CD4-positive, alpha-beta T cell treated with Interleukin-15 for 4 hours (primary cell): ENCODE measurements at places on chromosomes 4 and X.

DNA sequence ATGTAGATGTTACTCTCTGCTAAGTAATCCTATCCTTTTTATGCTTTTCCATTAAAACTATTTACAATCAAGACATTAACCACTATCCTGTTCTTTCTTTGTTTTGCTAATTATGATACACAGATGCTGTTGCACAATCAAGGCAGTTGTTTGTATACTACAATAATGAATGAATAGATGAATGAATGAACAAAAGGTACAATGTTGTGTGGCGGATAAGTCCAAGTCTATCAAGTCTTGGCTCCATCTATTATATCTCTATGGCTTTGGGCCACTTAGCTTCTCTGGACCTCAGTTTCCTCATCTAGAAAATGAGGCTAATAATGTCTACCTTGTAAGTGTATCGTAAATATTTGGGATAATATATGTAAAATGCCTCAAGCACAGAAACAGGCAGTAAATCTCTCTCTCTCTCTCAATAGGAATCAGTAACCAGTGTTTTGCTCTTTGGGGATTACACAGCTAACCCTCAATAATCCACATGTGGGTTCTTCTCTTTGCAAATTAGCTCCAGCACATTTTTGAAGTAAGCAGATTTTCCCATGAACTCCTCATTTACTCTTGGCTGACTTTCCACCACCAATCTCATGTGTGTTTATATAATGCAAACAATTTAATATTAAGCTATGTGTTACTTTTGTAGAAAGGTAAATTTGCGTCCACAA is 27.8 kb upstream of the TSPAN5 start:
- DNase-seq, result no peak

- DNase-seq, result no peak
Observed at GRCh38 chrX:13467243-13467642, 102.2 kb upstream of the EGFL6 start.

DNA sequence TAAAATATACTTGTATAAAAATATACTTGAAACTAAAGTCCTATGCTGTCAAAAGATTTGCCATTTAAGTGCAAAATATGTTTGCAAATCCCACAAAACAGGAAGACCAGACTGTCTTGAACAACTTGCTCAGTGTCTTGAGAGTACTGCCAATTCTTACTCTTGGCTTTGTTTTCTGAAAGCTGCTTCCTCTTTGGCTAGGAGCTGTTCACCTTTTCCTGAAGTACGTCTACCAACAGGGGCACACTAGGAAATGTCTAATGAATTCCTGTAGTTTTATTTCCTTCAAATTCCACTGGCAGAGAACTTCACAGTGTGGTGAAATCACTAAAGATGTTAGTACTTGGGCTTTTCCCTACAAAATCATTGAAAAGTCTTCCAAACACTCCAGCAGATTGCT is 46.4 kb upstream of the ABCG2 start:
- no peak for DNase-seq

- no peak for DNase-seq
Observed at GRCh38 chrX:123464709-123465108, 268.1 kb downstream of the THOC2 start.

DNA sequence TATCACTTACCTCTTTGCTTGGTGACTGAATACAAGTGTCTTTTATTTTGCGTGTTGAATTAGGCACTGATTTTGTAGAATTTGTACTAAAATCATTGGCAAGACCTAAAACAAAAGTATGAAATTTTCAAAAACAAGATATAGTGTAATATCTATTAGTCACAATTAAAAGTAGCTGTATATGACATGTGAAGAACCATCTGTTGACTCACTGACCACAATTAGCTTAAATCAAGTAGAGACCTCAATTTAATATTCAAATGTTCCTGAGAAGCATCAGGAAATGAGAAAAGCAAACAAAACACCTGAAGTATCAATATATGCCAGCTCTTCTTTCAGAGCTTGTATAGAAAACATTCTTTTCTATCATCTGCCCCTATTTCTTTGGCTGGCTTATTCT is 5.5 kb downstream of the CENPC start:
- no peak for DNase-seq

DNA sequence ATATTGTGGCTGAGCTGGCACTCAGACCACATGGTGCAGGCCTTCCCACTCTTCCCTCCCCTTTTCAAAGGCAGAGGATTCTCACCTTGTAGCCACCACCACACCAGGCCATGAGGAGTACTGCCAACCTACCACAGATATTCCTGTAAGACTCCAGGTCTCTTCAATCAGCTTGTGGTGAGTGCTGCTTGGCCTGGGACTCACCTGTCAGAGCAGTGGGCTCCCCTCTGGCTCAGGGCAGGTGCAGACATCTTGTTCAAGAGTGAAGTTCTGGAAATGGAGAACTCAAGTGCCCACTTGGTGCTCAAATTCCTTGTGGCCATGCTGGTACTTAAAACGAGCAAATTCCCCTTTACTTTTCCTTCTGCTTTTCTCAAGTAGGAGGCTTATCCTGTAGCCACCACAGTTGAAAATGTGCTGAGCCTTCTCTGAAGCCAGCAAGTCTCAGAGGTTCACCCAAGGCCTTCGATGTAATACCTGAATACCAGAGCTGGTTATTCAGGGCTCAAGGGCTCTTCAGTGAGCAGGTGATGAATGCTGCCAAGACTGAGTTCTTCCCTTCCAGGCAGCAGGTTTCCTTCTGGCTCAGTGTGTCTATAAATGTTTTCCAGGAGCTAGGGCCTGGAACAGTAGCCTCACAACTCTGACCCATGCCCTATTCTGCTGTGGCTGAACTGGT is 212.9 kb downstream of the TEX13C start:
- no peak for DNase-seq

- DNase-seq, result no peak
Observed at GRCh38 chr4:4697584-4697983, 155.7 kb upstream of the STX18 start.

GRCh38 chrX:26373829-26374228 is 157.9 kb downstream of the MAGEB5 start:
- no peak for DNase-seq

DNA sequence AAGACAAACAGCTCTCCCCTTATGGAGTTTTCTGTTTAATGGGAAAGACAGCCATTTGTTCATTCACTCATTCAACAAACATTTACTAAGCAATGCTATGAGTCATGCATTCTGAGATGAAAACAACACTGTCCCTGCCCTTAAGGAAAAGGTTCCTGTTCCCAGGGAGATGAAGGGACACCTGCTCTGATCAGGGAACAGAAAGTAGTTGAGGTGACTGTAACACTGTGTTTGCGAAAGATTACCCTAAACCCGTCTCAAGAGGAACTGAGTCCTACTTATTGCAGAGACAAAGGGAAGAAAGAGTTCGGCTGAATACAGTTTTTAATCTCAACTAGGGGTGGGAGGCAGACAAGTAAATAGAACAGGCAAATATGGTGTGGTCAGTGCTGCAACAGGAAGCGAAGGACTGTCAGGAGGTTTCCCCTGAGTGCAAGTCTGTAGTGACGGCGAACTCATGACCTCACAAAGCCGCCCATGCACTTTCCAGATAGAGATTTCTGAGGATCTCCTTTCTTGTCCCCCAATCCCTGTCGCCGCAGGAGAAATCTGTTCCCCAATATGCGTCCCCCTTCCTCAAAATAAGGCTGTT is 712 bp downstream of the STX18 start:
- DNase-seq, result peak; percentile 14

DNA sequence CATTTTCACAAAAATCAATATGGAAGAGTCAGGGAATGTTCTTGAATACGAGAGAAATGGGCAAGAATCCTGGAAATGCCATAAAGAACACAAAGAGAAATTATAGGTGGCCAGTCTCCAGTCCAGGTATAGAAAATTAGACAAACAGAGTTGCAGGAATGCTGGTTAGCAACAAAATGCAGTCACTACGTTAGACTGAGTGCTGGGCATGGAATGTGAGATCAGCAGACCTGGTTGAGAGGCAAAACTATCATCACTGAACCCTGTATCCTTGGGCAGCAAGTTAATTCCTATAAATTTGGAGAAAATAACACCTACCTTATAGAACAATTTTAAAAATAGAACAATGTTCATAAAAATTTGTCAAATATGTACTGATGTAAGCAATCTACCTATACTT is 417.4 kb downstream of the INPP4B start:
- no peak for DNase-seq

DNA sequence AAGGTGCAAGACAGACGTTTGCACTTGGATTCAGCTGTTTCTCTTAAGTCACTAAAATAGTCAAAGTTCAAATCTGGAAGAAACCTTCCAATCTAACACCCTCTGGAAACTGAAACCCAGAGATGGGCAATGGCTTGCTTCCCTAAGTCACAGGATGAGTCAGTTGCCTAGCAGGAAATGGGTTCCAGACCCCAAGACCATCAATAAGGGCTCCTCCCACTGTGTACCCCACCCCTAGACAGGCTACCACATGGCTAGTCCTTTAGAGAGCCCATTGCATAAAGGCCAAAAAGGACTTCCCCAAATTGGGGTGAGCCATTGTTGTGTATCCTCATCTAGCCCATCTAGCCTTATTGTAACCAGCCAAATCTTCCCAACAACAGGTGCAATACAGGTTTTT is 216.2 kb downstream of the HS6ST2 start:
- no peak for DNase-seq

DNA sequence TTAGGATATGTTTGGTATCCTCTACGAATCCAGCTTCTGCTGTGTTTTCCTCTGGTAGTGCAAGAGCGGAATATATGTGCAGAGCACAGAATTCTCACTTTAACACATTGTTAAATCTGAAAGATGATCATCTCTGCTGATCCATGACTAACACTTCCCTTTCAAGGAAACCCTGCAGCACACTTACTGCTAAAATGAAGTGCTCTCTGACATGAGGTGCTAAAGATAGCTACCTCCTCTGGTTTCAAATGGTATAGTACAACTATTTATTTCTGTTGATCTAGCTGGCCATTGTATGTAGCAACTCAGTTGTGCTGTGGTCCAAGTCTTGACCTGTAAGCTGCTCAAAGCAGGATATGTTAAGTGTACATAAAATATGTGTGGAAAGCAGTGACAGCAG is 162.4 kb upstream of the FMR1 start:
- no peak for DNase-seq

- no peak for DNase-seq
Observed at GRCh38 chrX:96425200-96425599, 259.4 kb upstream of the DIAPH2 start.

- no peak for DNase-seq
Observed at GRCh38 chr4:16055471-16055870, 28.4 kb downstream of the PROM1 start.

DNA sequence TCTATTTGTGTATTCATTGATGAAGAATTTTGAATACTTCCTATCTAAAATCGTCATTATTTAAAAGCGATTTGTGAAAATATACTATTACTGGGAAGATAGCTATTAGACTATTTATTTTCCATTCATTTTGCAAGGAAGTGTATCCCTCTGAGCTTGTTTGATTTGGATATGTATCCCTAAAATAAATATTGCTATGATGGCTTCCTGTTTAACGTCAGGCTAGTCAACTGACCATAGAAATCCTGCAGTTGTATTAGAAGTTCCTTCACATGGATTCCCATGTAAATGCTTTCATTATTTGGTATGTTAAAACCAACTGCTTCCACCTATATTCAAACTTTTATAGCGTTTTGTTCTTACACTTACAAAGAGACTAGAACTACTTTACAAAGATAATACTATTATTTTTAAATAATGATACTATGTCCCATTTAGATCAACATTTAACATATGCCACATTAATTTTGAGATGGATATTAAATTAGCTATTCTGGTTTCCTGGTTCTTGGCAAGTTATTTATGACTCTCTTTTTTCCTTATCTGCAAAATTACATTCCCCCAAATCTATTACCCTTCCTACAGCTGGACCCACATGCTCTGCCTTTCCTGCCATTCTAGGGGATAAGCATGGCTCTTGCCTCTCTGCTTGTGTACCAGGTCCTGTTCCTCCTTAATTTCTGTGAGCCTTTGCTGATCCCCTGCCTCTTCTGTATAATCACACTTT is 26.7 kb upstream of the PDE5A start:
- no peak for DNase-seq

GRCh38 chrX:21943460-21944135 is 3.1 kb downstream of the SMS start:
- no peak for DNase-seq

GRCh38 chr4:5462896-5463295 is 245.5 kb downstream of the EVC2 start:
- DNase-seq, result no peak

DNA sequence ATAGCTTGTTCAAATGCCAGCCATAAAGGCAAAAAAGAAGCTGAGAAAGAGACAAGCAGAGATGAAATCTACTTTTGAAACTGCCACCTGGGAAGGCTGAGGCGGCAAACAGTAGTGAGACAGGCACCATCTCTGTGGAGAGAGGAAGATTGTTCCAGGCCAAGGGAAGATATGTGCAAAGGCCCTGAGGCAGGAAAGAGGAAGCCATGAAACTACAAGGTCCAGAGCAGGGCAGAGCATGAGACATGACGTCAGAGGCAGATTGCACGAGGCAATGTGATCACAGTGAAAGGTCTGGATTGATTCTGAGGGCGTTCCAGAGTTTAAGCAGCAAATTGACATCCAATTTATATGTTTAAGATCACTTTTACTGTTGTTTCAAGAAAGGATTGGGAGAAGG is 226.1 kb downstream of the QDPR start:
- DNase-seq, result no peak

DNA sequence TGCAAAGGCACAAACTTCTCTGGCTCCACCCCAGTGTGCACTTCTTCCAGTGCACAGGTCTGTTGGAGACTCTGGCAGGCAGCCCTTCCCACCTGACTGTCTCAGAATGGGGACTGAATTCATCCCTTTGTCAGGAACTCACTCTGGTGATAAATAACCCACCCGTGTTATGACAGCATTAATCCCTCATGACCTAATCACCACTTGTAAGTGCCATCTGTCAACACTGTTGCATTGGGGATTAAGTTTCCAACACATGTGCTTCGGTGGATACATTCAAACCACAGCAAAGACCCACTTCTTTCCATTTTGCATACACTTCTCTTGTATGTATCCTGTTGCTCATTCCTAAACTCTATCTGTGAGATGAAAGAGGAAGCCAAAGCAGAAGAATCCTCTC is 1002.9 kb upstream of the IGFBP7 start:
- no peak for DNase-seq

- DNase-seq, result no peak
Observed at GRCh38 chr4:52260514-52261210, 209.6 kb downstream of the SPATA18 start.

GRCh38 chrX:44167116-44167515 is 176.4 kb downstream of the EFHC2 start:
- no peak for DNase-seq

DNA sequence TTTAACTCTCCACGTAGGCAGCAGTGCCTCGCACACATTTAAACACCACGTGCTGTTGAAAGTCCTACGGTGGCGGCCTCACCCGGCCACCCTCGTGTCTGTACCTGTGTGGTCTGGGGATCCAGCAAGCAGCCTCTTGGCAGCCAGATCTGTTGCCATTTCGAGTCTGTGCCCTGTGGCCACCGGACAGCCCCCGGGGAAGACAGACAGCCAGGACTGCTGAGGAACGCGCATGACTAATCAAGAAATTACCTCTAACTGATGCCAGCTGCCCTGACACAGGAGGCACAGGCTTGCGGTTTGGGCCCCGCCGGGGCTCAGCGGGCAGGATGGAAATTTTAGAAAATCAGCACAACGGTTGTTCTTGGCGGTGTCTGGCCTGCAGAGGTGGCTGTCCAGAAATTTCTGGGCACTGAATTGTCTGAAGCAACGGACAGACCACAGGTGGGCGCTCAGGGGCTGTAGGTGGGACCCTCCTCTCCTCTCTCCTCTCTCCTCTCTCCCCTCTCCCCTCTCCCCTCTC is 15.6 kb upstream of the ASMTL start:
- DNase-seq, result peak; percentile 84
